ENCODE measurements at places on chromosomes 2 and 18.

GRCh38 chr2:218880102-218880858 is at the start of gene WNT10A:
TSS of gene WNT10A (plus strand) at chr2:218880852. CDS start at chr2:218880996, 144 bp downstream.
- DNase-seq, result peak; percentile 33

- DNase-seq, result no peak
Measured at GRCh38 chr2:232309592-232309991, 69.0 kb upstream of the ALPP start.

GRCh38 chr2:142716463-142717242 is 160.8 kb upstream of the KYNU start:
- no peak for DNase-seq

GRCh38 chr2:21017748-21018276 is 26.1 kb downstream of the APOB start:
- no peak for DNase-seq

GRCh38 chr18:31776093-31776492 is 15.4 kb upstream of the SLC25A52 start:
- no peak for DNase-seq

DNA sequence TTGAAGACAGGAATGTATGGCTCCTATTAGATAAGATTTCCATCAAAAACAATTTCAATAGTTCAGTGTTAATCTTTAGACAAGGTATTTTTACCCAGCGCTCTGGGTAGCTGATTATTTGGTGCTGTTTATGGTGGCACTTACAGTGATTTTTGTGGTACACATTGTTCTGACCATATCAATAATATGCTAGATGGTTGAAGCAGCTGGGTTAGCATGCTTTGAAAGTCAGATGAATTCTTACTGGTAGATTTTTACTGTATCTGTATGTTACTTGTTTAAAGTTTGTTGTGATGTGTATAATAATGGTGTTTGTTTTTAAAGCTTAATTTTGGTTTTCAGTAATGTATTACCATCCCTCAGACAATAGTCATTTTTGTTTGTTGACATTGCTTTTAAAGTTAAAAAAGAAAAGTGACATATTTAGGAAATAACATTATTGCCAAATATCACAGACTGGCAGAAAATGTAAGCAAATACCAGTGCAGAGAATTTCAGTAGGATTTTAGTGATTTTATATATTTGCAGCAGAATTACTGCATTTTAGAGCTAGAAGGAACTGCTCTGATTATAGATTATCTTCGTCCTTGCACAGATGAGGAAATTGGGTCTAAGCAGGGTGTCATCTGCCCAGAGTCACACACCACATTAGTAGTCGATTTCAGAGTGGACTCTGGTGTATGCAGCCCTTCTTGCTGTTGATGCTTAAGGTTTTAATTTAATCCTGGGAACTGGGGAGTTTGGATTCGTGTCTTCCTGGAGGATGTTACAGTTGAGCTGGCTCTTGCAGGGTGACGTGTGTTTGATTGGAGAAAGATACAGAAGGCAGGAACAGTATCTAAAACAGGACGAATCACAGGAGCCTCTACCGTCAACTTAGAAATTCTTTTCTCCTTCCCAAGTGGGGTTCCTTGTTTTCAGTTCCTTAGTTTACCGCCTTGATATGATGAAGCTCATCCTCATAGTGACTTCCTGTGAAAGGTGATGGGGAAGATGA is 6.6 kb downstream of the SOCS6 start:
- DNase-seq, result no peak

- no peak for DNase-seq
Measured at GRCh38 chr2:220068846-220069245, 441.4 kb downstream of the SLC4A3 start.

DNA sequence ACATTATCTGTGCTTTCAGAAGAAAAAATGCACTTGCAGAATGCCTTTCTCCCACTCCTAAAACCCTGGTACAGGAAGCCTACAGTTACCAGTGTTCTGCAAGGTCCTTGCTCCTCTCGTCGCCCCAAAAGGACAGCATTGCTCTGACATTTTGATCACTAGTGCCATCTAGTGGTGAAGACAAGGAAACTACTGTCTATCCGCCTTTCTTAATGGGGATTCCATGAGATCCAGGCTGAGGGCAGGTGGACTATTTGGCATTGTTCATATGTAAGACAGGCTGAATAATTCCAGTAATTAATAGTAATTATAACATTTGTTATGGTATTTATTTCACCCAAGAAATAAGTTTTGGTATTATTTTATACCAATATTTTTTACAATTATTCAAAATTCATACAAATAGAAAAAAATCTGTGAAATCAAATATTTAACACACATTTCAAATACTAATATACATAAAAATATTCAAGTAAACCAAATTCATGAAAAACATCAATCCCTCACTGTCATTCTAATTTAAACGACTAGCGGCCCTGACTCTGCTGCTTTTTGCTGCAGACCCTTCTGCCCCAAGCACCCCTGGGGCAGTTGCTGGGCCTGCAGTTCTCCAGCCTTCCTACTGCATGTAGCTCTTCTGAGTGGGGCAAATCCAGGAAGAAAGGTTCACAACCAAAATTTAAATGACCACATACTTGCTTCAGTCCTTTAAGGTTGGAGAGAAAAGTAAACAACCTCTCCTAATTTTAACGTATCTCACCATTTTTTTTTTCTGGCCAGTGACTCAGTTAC is 19.0 kb downstream of the TPGS2 start:
- DNase-seq, result peak; percentile 14

- DNase-seq, result no peak
Measured at GRCh38 chr2:33216508-33217182, 259.8 kb upstream of the RASGRP3 start.

GRCh38 chr18:64220941-64221340 is 72.1 kb upstream of the LINC00305 start:
- DNase-seq, result no peak

DNA sequence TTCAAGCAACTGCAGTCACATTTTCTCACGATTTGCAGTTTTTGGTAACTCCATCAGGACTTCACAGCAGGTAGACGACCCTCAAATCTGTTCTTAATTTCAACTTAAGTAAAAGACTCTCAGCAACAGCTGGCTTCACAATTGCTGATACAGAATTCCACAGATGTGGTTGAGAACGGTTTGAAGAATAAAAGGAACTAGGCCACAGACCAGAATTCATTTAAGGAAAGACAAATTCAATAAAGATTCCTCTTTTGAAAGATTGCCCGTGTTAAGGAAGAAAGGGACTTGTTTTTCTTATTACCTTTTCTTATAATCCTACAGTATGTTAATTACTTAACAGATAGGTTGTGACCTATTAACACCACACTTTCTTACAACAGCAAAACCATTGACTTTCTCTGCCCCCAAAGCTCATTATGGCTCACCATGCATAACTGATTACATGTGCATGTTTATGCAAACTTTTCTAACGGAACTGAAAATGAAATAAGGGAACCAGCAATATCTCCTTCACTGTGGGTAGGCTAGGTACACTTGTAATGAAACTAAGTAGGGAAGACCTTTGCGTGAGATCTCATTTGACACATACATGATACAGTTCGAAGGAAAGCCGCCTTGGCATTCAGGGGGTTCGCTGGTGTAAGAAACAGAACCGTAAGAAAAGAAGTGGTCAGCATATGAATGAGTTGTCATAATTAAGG is 4.7 kb upstream of the ZNF516 start:
- DNase-seq, result no peak

- DNase-seq, result no peak
Measured at GRCh38 chr2:58130238-58130637, 83.6 kb downstream of the VRK2 start.

DNA sequence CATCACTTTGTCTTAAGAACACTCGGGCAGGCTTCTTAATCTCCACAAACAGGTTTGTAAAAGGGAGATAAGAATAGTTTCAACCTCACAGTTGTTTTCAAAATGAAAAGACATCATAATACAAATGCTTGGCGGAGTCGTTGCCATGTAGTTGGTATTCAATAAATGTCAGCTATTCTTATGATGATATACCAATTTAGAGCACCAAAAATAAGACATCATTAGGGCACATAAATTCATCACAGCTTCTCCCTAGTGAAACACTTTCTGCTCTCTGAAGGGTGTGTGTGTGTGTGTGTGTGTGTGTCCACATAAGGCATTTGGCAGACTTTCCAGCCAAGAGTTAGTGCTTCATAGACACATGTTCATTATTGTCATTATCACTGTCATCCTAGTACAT is 10.8 kb downstream of the TMEM182 start:
- no peak for DNase-seq

- no peak for DNase-seq
Measured at GRCh38 chr2:48228345-48228684, 301.6 kb upstream of the STON1 start.

DNA sequence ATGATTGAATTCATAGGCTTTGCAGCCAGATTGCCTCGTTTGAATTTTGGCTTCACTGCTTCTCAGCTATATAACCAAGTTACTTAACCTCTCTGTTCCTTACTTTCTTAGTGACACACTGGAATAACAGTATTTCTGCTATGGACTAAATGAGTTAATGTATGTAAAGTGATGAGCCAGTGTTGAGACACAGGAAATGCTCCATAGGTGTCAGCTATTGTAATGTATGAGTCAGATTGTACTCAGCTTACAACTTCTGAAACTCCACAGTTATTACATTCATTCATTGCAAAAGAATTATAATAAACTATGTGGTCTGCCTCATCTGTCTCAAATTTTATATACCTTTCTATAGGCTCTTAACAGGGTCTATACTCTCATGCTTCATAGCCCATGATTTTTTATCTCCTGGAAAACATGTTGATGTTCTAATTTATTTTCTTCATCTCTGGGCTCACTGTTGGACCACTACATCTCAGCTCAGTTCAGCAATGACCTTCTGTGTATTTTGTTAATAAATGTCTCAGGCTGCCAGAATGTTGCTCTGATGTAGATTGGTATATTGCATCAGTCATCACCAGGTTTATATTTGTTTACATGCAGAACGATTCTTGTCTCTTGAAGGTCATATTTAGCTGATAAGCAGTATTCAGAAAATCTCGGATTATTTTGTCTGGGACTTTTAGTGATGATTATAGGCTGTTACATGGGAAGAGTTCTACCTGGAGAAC is 76.2 kb downstream of the MAP3K20 start:
- no peak for DNase-seq

DNA sequence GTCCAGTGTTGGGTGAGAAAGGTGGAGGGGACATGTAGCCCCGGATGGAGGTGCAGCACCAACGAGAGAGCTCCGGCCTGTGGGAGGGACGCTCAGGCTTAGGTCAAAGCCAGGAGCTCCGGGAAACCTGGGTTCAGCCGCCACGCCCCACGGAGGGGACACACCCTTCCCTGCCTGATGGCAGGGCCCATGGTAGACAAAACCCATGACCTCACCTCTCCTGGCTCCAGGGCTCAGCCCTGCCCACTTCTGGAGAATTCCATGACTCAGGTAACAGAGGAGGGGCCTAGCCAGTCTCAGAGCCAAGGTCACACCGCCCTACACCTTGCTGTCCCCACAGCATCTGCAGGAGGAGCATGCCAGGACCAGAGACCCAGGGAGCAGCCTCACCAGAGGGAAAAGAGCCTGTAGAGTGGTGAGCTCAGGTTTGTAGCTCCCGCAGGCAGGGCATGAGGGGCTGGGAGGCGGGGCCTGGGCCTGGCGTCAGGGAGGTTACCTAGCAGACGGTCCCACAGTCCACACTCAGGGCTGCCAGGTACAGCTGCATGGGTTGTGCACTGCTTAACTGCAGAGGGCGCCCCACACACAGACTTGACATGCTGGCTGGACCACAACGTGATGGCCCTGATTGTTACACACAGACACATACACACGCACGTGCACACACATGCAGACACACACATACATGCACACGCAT is 70.8 kb upstream of the SMAD7 start:
- peak; percentile 58 for DNase-seq

DNA sequence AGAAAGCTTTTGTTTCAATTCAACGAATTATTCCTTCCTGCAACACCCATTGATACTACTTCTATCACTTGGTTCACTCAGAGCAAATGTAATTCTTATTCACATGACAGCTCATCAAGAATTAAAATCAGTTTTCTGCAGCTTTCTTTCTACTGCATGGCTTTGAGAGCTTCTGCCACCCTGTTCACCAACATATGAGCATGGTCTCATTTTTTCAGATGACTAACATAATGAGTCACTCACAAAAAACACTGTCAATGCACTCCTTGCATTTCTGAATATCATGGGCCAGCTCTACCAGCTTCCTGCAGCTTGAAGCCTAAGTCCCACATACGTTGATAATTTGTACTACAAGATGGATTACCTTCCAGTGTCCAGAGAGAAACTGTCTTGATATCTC is 342.9 kb downstream of the LRATD1 start:
- DNase-seq, result no peak

- no peak for DNase-seq
Measured at GRCh38 chr2:9310798-9311197, 104.2 kb downstream of the ASAP2 start.

GRCh38 chr2:216989340-216990129 is 129.7 kb upstream of the TNP1 start:
- DNase-seq, result no peak

DNA sequence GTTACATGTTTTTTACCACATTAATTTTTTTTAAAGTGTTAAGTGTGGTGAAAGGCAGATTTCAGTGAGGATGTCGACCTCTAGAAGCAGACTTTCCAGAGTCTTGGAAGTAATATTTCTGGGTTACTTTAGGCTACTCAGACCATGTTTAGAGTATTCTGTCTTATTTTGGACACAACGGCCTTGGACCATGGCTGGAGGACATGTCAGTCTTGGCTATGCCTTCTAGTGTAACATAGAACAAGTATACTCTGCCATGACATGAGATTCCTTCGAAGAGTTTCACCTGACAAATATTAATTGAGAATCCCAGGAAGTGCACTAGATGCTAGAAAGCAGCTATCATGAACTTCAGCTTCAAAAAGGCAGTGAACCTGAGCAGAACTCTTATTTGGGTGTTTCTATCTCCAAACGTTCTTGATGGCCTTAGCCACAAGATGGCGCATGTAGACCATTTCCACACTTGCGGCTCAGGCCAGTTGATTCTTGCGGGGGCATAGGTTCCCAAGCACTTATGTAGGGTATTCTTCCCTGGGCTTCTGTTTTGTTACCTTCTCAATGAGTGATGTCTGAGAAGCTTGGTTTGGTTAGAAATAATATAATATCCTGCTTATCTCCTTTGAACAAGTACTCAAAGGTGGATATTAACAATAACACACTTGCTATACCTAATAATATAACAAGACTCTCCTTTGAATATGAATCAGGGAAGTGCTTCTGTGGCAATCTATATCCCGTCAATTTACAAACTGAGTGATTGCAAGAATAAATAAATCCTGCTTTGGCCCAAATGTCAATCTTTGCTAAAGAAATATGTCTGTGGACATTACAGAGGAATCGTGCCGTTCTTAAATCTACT is 62.0 kb downstream of the CACNB4 start:
- DNase-seq, result peak; percentile 53

GRCh38 chr2:109633284-109633961 is 19.3 kb downstream of the SOWAHC start:
- no peak for DNase-seq

- DNase-seq, result no peak
Measured at GRCh38 chr18:36718705-36719328, 110.0 kb downstream of the TPGS2 start.

GRCh38 chr2:71538656-71539265 is 85.4 kb downstream of the DYSF start:
- no peak for DNase-seq

GRCh38 chr2:193738892-193739291 is 1544.2 kb upstream of the TMEFF2 start:
- DNase-seq, result no peak

All from BE2C (cell line).